LNCaP clone FGC (cell line): ENCODE measurements at places on chromosomes 3 and 15.

DNA sequence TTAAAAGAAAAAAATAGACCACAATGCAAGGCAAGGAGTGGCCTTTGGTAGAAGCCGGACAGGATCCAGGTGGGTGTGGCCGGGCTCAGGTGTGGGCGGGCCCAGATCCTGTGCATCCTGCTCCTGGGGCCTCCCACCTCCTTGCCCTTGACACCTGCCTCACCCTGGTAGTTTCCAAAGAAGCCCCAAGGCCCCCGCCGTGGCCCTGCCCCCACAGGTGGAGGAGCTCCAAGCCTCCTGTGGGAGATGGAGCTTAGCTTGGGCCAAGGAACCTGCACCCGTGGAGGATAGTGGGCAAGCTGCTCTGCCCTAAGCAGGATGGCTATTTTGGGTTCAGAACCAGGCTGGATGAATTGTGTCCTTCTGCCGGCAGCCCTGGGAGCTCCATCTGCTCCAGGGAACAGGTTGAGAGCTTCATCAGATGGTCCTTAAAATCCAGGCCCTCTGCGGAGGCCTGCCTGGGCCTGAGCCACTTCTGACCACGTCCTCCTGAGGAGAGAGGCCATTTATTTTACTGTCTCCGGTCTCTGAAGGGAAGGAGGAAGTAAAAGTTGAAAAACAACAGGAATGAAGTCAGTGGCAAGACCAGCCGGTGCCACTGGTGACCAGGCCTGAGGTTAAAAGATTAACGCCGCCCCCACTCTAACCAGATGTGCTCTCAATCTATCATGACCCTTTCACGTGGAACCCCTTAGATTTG, 53.9 kb upstream of the KLF13 start:
- DNase-seq = no peak

DNA sequence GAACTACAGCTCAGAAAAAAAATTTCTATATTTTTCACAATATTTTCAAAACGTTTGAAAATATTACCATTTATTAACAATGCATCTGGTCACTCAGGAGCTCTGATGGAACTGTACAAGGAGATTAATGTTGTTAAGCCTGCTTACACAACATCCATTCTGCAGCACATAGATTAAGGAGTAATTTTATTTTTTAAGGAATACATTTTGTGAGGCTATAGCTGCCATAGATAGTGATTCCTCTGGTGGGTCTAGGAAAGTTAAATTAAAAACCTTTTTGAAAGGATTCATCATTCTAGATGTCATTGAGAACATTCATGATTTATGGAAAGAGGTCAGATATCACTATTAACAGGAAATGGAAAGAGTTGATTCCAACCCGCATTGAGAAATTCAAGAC, 196.9 kb downstream of the C3orf38 start:
- no peak for DNase-seq

GRCh38 chr3:140091143-140091542, 156.2 kb downstream of the CLSTN2 start:
- no peak for DNase-seq

DNA sequence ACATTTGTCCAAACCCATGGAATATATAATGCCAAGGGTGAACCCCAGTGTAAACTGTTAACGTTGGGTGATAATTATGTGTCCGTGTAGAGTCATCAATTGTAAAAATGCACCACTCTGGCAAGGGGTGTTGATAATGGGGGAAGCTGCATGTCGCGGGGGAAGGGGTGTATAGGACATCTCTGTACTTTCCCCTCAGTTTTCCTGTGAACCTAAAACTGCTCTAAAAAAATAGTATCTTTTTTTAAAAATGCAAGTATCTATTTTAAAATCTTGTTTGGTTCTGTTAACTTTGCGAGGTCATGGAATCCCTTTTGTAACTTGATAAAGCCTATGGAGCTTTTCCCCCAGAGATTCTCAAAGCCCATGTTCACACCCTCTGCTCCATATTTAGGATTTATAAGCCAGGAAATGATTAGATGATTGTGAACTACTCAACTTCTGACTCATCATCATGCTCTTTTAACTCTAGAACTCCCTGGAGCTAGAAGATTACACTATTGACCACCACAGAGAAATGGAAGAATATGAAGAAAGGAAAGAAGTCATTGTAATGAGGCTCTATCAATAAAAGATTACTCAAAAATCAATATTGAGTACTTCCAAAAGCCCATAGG, 56.1 kb upstream of the C3orf49 start:
- DNase-seq = no peak

DNA sequence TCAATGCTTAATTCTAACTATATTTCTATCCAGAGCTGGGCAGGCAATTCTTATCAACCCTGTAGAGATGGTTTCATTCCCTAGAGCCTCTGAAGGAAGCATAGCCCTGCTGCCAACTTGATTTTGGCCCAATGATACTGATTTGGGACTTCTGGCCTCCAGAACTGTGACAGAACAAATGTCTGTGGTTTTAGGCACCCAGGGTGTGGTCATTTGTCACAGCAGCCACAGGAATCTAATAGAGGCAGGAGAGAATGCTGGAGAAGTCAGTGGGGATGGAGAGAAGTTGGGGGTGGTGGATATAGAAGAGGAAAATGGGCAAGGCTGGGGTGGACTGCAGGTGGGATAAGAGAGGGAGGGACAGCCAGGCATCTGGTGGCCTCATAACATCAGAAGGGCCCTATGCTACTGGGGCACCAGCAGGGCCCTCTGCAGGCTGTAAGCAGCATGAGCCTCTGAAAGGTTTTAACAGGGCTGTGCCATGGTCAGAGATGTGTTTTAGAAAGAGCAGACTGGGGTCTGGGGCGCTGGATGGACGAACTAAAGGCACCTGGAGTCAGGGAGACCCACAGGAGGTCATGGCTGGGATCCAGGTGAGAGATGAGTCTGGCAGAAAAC, 19.8 kb downstream of the MRPS11 start:
- no peak for DNase-seq

DNA sequence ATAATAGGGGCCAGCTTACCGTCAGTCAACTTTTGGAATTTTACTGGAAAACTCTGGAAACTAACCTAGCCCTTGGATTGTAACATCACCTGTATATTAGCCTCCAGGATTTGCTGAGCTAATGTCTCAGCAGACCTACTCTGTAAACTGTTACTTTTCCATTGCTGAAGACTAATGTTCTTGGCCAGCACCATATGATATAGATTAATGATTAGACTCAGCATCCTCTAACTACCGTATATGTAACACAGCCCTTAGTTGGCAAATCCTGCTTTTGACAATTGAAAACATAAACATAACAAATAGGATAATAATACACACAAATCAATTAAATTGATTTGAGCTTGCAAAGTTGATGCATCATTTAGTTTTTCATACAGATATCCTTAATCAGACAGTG, 26.6 kb upstream of the GBE1 start:
- DNase-seq = no peak

DNA sequence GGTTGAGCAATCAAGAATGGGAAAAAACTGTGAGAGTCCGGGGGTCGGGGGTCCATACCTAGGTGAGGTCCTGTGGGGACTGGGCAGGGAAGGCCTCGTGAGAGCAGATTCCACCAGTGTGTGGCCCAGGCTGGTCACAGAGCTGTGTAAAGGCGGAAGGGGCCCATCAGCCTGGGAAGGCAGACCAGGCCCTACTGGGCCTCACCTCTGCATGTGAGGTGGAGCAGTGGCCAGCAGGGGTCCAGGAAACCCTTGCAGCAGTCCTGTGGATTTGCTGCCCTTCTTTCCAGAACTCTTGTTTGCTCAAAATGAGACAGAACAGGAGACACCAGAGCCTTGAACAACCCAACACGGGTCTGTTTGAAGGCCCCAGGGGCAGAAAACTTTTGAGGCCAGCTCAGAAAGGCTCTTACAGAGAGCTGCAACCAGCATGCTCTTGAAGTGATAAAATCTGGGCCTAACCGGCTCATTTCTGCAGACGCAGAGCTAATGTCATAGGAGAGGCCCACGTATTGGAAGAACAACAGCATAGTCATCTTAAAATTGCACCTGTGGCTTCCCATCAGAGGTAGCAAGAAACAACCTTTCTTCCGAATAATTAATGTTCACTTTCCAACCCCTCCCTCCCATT, 30.3 kb upstream of the HHATL start:
- no peak for DNase-seq

DNA sequence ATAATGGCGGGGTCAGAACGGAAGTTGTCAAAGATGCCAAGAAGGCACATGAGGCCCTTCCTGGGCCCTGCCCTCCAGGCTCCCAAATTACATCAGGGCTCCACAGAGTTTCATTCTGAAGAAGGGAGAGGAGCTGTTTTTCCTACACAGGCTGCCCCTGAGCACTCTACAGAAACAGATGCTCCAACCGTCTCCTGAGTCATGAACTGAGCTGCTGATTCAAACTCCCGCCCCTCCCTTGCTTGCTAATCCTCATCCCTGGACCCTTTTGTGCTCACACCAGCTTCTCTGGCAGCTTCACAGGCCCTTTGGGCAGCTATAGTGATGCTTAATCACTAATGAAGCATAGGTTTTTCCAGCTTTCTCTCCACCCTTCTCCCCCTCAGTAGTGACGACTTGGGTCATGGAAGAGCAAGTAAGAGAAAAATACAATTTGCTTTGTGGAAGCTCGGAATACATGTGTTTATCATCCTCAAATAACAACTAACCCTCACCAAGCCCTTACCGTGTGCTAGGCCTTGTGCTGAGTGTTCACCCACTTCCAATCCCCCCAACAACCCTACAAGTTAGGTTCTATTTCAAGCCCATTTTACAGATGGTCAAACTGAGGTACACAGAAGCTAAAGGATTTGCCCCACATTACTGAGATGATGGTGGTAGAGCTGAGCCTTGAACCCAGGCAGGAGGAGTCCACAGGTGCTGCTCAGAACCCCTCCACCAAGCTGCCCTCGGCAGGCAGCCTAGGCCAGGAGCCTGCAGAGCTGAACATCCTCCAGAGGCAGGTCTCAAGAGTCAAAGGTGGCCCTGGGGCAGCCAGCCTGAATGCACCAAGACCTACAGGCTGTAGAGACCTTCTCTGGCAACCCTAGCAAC, 21.9 kb downstream of the MEGF11 start:
- DNase-seq = no peak

GRCh38 chr15:80459380-80459779, 55.2 kb downstream of the ARNT2 start:
- no peak for DNase-seq

DNA sequence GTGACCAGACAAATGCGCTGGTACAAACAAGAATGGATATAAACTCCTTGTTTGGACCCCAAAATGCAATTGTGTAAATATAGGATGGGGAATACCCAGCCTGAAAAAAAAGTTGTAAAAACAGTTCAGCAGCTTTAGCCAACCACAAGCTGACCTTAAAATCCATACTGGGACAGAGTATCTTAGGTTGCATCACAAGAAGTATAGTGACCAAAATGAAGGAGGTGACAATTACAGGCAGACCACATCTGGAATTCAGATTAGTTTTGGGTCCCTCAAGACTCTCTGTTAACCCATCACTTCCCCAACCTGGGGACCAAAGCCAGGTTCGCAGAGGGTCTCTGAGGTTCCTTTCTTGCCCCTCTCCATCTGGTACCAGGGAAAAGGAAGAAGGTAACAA, 115.9 kb upstream of the PRR20G start:
- no peak for DNase-seq

DNA sequence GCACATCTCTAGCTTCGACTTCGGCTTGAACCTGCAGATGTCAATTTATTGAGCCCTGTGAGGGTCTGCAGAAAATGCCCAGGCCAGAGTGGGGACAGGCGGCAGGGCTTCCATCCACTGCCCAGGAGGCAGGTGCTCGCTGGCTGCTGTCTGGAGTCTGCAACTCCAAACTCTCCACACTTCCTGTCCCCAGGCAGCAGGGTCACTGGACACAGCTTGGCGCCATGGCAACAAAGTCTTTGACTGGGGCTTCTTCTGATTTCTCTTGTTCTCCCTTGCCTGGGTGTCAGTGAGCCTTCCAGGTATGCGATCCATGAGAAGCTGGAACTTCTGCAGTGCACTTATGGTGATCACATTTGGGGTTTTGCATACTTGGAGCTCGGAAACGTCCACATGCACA, 33.5 kb downstream of the SV2B start:
- no peak for DNase-seq

- DNase-seq = peak; percentile 35
Measured at GRCh38 chr3:179027326-179027900, 44.2 kb downstream of the ZMAT3 start.

- DNase-seq = no peak
Measured at GRCh38 chr3:189202106-189202505, 30.3 kb downstream of the TPRG1 start.

- DNase-seq = peak; percentile 53
Measured at GRCh38 chr15:99123713-99124451, 19.0 kb downstream of the SYNM start.

- no peak for DNase-seq
Measured at GRCh38 chr3:195847055-195847950, 35.6 kb upstream of the MUC4 start.

DNA sequence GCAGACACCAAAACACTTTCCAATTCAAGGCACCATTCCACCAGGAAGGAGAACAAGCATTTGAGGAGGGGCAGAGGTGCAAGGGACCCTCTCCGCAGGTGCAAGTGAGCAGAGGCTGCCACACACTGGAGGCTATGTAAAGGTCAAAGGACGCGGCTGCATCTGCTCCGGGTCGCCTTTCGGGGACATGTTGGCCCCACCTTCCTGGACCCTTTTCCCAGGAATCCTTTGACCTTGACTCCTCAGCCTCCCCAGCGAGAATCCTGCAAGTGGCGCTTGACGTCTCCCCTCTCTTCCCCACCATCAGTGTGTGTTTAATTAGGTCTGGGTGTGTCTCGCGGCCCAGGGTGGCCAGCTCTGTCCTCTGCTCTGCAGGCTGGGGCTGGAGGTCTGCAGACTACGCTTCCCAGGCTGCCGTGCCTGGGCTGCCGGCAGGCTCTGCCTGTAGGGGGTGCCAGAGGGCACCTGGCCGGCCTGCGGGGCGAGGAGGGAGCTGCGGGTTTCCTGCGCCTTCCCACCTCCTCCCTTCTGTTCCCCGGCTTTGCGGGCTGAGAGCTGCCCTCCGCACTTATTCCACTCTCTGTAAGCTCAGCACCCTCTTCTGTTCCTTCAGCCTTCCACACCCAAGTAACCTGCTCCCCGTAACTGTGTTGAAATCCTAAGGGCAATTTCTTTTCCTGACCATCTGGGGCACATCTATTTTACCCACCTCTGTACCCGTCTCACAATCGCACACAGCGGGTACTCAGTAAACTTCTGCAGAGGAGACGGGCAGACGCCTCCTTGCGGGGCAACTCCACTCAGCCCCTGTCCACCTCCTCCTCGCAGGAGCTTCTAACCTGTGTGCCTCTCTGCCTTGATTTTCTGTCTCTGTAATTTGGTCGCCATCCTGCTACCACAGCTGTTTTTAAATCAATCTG, 129.8 kb downstream of the NSMCE3 start:
- DNase-seq = no peak

- no peak for DNase-seq
Measured at GRCh38 chr15:53759411-53759931, at the start of gene WDR72. TSS of gene WDR72 (minus strand) at chr15:53759663. CDS start at chr15:53733149, 26,514 bp downstream.

GRCh38 chr3:107701299-107701698, 178.5 kb downstream of the BBX start:
- no peak for DNase-seq

DNA sequence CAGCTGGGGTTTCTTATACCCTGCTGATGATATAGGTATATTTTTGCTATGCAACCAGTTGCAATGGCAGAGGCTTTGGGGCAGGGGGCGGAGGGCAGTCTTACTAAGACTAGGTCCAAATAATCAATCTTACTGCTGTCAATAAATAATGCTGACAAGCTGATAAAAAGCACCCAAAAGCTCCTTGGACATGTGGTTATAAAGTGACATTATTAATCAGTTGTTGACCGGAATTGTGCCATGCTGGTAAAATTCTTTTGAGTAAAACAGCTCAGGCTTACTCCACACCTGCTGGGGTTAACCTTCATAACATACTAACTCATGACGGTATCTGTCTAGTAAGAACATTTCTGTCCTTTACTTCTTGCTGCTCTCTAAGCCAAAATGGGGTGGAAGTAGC, 101.9 kb downstream of the CHST2 start:
- DNase-seq = no peak

GRCh38 chr15:60424006-60424405, 26.2 kb upstream of the ANXA2 start:
- no peak for DNase-seq
